NCI-H187 treated with DMSO at 0.1 percent for 48 hours (cell line): ENCODE measurements at places on chromosomes 6 and 20.

DNA sequence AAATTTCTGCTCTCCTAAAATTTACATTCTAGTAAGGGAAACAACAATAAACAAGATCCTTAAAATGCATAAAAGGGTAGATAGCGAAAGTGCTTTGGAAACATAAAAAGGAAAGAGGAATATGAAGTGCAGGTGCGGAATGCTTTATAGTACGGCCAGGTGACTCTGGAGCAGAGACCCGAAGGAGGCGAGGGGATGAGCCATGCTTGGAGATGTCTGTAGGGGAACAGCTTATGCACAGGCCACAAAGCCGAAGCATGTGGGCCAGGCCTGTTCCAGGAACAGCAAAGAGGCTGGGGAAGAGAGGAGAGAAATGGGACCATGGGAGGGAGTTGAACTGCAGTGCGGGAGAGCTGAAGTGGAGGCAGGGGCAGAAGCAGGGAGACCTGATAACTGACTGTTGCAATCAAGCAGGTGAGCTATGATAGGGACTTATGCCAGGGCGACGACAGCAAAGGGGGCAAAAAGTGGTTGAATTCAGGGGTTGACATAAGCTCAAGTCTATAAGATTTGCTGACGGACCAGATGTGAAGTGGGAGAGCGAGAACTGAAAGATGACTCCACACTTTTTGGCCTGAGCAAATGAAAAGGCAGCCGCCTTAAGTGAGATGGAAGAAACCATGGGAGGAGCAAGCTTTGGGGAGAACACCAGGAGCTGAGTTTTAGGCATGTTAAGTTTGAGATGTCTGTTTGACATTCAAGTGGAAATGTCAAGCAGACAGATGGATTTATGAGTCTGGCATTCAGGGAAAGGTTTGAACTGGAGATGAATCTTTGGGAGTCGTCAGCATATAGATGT lies 83.1 kb downstream of the CNBD2 start:
- DNase-seq: no peak

DNA sequence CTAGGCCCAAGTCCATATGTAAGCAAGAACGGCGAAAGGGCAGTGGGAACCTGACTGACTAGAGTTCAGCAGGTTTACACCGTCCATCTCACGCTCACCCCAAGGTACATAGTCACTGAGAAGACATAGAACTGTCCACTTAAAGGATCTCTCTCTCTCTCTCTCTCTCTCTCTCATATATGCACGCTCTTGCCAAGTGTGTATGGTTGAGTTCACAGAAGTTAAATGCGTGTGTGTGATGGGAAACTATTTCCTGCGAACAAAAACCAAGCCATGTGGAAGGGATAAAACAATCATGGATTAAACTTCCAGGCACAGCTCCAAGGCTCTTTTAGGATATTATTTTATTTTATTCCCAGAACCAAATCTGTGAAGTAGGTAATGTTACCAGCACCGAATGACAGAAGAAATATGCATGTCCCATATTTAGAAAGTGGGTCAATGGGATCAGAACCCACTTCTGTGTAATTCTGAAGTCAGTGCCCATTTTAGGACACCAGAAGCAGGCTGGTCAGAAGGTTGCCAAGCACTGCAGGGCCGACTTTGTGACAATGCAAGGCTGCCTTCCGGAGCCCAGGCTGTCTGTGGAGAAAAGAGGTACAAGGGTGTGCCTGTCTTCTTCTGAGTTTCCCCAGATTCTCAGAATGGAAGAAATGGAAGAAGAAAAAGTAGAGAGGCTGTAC lies 49.2 kb upstream of the MAP7 start:
- no peak for DNase-seq

- no peak for DNase-seq
These were observed 15.1 kb upstream of the SNX3 start for GRCh38 chr6:108275976-108276375.

DNA sequence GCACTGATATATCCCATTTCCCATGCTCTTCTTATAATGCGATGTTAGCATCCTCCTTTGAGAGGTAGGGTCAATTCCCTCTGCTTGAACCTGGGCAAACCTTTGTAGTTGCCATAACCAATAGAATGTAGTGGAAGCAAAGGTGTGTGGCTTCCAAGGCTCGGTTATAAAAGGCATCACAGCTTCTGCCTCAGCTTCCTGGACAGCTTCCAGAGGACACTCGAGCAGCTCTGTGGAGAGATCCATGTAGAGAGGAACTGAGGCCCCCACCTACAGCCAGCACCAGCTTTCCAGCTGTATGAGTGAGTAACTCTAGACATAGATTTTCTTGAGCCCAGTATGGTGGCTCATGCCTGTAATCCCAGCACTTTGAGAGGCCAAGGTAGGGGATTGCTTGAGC lies 36.7 kb downstream of the FGD2 start:
- no peak for DNase-seq

DNA sequence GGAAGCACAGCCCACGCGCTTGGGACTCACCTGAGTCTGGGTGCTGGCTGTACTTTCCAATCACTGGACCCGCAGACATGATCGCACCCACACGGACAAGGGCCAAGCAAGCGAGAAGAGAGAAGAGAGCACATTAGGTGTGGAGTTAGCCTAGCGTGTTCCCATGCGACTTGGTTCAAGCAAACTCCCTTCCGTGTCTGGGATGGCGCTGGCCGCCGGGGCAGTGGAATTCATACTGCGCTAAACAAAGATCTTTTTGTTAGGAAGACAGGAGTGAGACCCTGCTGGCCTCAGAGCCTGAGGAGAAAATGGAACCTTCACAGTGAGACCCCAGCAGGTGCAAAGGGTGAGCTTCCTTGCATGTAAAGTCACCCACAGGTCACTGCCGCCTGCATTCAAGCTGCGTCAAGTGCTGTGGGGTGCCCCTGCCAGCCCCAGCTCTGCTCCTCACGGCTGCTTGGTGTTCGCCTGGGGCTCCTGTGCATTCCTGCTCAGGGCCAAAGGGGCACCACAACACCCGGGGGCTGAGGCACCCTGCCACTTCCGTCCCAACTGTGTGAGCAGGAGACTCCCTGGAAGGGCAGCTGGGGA lies 26.4 kb downstream of the PSMG4 start:
- no peak for DNase-seq

GRCh38 chr6:162705736-162706135 lies 21.8 kb downstream of the PRKN start:
- no peak for DNase-seq

GRCh38 chr20:51497542-51498467 lies 44.7 kb downstream of the NFATC2 start:
- DNase-seq: no peak
